Naive thymus-derived CD8-positive, alpha-beta T cell (primary cell): ENCODE measurements at places on chromosomes 5 and 9. TPM values are rescaled to one million over a fixed set of nuclear protein-coding genes. Genes with fewer than 3 reads are reported as not detected.

- no peak for DNase-seq
These were observed 96.2 kb downstream of the TSSK1B start for GRCh38 chr5:113338628-113339027.

The RRAGA gene
- 82.1 TPM for polyA plus RNA-seq

DNA sequence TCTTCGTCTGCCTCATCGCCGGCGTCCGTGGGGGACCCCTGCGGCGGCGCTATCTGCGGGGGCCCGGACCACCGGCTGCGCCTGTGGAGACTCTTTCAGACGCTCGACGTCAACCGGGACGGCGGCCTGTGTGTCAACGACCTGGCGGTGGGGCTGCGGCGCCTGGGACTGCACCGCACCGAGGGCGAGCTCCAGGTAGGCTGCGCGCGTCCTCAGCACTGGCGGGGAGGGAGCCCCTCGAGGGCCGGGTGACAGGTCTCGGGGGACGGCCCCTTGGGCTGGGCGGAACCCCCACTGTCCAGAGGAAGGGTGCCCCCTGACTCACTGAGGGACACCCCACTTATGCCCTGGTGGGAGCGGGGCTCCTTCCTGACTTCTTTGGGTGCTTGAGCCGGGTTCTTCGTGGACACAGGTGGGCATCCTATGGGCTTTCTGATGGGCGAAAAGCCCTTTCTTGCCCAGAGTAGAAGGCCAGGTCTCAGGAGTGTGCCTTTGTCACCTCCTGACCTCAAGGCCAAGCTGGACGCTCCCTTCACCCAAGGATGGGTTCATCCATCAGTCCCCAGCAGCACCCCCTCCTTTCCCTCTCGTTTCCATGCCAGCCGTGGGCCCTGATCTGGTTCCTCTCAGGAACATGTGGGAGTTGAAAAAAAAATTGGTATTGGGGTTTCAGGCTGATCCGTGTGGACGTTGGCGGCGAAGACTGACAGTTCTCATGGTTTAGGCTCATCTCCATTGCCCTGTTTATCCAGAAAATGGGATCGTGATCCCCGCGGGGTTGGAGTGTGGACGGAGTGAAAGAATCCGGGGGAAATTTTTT, 564 bp downstream of the SLC25A25 start:
- DNase-seq: no peak

GRCh38 chr9:130537346-130538050, 41.9 kb upstream of the FUBP3 start:
- no peak for DNase-seq

The TRIM7 gene
- not detected for polyA plus RNA-seq

- no peak for DNase-seq
These were observed 5.1 kb upstream of the CEP78 start for GRCh38 chr9:78230761-78231160.

GRCh38 chr5:1638658-1639400, 115.1 kb upstream of the LPCAT1 start:
- DNase-seq: no peak

DNA sequence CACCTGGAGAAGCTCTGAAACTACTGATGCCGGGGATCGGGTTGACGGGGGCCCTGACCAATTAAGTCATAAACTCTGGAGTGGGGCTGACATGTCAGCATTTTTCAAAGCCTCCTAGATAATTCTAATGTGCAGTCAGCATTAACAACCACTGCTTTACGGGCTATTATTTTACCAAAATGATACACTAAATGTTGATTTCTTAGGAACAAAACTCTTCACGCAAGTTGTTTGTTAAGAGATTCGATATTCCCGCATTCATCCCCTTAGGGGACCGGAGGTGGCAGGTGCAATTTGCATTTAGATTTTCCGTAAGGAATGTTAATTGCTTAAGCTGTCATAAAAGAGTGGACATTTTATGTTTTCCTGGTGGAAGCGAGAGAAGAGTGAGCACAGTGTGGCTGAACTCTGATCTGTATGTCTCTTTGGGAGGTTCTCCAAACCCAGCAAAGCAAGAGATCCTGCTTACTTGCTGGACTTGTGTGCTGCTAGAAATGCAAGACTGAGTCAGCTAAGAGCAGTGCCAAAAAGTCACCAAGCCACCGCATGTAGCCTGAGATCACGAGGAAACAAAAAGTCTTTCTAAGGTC, 77.6 kb downstream of the UGCG start:
- no peak for DNase-seq

DNA sequence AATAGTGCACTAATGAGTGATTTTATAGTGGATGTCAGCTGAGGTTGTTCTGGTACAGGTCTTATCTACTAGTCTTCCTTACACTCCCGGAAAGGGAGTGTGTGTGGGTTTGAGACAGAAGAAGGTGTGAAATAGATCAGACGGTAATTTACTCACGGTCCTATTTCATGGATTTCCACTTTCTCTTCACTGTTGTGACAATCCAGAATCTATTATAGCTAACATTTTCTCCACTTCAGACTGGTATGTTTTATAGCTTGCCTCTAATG, 7.0 kb upstream of the C9 start:
- no peak for DNase-seq

- DNase-seq: no peak
These were observed 24.7 kb upstream of the IFNE start for GRCh38 chr9:21506626-21507482.

DNA sequence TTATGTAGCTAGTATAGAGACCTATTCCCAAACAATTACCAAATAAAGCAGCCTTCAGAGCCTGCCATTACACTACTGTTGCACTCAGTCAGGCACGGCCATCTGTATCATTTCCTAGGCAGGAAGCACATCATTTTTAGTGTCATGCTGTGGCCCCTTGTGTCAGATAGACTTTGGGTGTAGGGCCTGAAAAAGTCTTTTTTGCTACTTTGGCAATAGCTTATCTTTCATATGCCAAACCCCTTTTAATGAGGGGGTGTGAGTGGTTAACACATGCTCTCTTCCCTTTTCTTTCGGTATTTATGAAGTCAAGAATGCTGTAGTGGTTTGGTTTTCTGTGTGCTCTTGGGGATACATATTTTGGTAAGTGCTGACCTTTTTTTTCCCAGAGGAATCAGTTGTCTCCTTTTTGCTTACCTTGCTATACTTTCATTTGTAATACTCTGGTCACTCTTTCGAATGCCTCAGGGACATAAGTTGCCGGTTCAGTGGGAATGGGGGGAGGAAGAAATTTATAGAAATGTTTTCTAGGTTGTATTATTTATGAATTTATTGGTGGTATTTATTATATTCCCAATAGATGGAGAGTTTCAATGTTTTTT, 209.8 kb downstream of the CSNK1G3 start:
- no peak for DNase-seq

The IGFBPL1 gene
- polyA plus RNA-seq: not detected

DNA sequence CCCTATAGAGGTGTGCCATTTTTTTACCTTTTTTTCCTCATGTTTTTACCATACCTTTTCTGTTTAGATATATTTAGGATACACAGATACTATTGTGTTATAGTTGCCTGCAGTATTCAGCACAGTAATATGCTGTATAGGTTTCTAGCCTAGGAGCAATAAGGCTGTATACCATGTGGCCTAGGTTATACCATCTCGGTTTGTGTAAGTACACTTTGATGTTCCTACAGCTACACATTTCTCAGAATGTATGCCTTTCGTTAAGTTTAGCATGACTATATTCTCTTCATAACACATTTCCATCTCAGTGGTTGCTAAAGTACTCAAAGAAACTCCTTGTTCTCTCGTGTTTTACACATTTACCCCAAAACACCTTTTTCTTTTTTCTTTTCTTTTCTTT, 23.0 kb downstream of the UBE2D2 start:
- no peak for DNase-seq

DNA sequence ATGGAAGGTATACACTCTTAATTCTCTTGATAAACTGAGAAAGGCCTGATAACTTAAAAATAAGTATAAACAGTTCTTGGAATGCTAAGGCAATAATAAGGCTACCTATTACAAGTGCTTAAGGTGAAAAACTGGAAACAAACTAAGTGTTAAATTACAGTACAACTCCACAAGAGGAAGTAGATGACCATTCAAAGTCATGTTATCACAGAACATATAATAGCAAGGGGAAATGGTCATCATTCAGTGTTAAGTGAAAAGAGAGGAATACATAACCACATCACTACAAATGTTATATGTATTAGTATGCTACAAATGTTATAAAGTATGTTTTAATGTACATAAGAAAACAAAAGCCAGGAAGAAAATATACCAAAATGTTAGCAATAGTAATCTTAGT, 135.9 kb downstream of the CCDC192 start:
- no peak for DNase-seq

GRCh38 chr5:91175708-91176107, 207.4 kb downstream of the ARRDC3 start:
- no peak for DNase-seq

The FBXO10 gene
- polyA plus RNA-seq: 0.40 TPM

GRCh38 chr9:124216474-124217176, 41.1 kb upstream of the NEK6 start:
- DNase-seq: peak; percentile 17

- no peak for DNase-seq
These were observed 276.0 kb upstream of the DAP start for GRCh38 chr5:11037080-11037479.

DNA sequence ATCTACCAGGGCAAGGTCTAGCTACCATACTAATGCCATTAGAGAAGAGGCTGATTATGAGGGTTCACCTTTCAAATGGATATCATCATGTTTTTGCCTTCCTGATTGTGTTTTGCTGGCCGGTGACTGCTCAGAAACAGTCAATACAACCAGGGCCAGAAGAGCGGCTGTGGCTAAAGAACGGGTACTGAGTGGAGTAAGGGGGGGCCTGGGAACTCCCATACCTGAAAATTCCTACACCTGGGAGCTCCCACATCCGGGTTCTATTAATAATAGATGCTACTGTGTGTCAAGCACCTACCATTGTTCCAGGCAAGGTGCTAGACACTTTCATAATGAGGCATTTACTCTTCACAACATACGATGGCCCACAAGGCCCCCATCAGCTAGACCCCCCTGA, 79.2 kb downstream of the CDK5RAP2 start:
- DNase-seq: no peak

The FAM81B gene
- polyA plus RNA-seq: not detected

The UBE2QL1 gene
- not detected for polyA plus RNA-seq

- no peak for DNase-seq
These were observed 288.0 kb downstream of the IZUMO3 start for GRCh38 chr9:24257726-24258125.

- DNase-seq: no peak
These were observed 85.5 kb upstream of the SPIN1 start for GRCh38 chr9:88302579-88303324.

DNA sequence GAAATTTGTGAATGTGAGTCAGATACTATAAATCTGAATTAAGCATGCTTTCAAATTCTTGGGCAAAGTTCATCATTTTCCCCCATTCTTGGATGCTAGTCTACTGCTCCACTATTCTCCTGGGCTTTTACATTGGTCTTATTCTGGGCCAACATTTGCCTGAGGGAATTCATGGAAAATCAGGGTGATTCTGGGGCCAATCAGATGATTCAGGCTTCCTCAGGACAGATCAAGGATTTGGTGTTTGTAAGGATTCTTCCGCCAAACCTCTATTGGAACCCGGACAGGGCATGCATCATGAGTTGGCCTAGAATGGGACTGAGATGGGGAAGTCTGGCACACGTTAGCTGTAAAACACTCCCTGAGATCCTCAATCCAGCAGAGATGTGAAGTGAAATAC, 113.8 kb downstream of the MEF2C start:
- DNase-seq: no peak

The DDX4 gene
- not detected for polyA plus RNA-seq

GRCh38 chr5:145867806-145868205, 5.0 kb downstream of the GRXCR2 start:
- no peak for DNase-seq

DNA sequence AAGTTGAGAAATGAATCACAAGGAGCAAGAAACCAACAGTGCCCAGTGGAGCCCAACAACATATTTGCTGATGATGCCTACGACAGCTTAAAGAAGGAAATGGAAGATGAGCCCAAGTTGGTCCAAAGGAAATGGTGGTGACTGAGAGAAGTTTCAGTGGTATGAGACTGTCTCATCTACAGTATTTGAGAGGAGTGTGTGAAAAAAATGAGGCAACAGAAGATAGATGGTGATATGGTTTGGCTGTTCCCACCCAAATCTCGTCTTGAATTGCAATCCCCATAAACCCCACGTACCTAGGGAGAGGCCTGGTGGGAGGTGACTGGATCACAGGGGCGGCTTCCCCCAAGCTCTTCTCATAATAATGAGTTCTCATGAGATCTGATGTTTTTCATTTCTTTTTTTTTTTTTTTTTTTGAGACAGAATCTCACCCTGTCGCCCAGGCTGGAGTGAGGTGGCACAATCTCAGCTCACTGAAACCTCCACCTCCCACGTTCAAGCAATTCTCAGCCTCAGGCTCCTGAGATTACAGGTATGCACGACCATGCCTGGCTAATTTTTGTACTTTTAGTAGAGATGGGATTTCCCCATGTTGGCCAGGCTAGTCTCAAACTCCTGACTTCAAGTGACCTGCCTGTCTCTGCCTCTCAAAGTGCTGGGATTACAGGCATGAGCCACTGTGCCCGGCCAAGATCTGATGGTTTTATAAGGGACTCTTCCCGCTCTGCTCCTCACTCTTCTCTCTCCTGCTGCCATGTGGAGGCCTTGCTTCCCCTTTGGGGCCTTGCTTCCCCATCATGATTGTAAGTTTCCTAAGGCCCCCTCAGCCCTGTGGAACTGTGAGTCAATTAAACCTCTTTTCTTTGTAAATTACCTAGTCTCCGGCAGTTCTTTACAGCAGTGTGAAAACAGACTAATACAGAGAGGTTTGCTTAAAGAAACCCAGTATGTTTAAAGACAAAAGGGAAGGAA, 30.2 kb downstream of the EFCAB9 start:
- no peak for DNase-seq

DNA sequence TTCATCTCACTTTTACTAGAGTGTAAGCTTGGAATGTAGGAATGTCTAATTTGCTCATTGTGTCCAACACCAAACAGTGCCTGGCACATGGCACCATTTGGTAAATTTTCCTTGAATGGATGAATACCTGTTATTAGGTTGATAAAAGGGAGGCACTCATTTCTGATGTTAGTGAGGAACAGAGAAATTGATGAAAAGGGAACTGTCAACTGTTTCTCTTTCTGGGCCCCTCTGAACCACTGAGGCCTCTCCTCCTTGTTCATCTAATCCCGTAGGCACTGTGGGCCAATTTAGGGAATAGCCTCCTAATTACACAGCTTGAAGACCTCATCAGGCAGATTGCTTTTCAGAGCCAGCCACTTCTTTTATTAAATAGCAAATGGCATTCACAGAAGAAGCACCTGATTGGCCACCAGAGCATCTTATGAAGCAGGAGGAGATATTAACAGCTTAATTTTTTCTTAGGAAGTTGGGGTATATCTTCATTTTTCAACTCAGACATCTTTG, 22.6 kb downstream of the MRRF start:
- no peak for DNase-seq

The SPATA31D4 gene
- polyA plus RNA-seq: not detected

GRCh38 chr9:88197016-88197415, 58.7 kb upstream of the SPATA31C2 start:
- no peak for DNase-seq

GRCh38 chr9:131727795-131728545, 11.9 kb downstream of the RAPGEF1 start:
- DNase-seq: no peak

DNA sequence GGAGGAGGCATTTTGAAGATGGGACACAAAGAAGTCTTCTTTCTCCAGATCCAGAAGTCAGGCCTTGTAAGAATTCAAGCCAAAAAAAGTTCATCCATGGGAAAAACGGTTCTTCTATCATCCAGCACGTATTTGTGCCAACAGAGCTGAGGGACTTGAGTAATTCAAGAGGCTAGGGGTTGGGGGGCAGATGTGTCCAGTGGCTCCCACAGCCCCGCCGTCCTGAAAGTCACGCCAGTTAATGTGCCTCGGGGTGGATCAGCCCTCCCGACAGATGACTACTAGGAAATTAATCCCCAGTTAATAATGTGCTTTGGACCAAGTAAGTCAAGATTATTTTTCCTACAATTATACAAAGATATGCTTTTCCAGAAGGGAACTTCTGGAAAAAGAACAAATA, 23.4 kb downstream of the NREP start:
- no peak for DNase-seq
